ENCODE measurements at places on chromosomes 6 and 20.

DNA sequence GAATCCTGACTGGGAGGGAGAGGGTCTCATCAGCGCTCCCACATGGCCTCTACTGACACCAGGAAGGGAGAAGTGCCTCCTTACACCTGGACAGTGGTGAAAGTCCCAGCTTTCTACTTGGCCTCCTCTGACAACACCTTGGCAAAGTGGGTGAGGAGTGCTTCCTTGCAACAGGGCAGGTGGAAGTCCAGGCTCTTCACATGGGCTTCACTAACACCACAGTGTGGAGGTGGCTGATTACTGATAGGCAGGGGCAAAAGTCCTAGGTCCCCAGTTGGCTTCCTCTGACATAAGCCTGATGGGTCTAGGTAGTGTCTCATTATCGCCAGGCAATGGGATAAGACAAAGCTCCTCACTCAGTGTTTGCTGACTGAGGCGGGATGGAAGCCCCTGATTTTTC lies 9.5 kb upstream of the HLA-DRA start:
- no peak for DNase-seq

GRCh38 chr6:119259027-119259426 lies 90.5 kb downstream of the MAN1A1 start:
- no peak for DNase-seq

DNA sequence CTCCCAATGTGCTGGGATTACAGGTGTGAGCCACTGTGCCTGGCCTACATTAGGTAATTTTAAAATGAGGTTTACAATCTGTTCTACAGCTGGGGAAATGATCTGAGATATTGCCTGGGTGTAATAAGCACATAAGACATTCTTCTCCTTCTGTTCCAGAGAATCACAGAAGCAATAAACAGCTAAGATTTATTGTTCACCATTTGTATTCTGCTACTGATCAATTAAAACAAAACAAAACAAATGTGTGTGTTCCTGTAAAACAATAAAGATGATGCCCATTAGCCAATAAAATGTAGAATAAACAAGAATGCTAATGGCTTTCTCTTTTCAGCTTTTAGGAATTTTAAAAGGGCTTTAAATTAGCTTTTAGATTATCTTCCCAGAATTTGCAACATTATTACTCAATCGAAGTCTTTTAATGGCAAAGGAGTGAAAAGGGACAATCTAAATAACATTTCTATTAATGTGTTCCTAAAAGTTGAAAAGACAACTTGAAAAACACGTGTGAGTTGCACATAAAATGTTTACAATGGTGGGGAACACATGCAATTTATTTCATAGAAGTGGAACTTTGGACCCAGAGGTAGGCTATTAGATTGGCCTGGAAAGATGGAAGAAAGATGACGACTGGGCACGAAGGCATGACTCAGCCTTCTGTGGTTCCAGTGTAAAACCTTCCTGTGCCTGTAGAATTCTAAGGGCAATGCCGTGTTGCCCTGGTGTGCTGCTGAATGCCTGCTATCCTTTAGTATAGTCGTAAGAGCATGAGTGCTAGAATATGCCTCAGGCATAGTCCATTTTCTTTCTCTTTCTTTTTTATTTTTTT lies 29.0 kb upstream of the DEK start:
- DNase-seq: peak; percentile 31

DNA sequence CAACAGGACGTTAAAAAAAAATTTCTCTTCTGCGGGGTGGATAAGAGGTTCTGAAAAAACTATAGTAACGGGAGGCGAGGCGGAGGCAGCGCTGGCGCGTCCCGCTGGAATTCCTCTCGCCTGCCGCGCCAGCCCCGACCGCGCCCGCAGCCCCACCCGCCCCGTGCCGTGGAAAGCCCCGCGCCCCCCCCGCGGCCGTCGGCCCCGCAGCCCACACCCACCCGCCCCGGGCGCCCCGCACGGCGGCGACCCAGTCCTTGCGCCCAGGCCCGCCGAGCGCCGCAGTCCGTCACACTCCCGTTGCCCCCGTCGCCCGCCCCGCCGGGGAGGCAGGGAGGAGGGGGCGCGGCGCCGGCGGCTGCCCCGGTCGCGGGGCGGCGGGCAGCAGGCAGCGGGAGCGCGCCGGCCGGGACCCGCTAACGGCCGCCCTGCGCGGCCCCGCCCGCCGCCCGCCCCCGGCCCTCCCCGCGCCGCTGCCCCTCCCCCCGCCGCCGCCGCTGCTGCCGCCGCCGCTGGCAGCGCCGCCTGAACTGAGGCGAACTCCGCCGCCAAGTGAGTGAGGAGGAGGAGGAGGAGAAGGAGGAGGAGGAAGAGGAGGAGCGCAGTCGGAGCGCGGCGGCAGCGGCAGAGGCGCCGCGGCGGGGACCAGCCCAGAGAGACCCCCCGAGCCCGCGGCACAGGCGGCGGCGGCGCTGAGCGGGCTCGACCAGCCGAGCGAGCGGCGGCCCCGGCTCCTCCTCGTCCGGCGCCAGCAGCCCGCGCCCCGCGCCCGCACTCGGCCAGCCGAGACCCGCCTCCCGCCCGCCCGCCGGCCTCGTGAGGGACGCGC lies at the start of gene QKI:
TSS of gene QKI (plus strand) at position 602 of the 829 bp plus-strand sequence. CDS start 476 bp downstream, outside the sequence.
- DNase-seq: peak; percentile 68

- no peak for DNase-seq
These were observed 44.8 kb upstream of the EMILIN3 start for GRCh38 chr20:41411391-41411847.

GRCh38 chr6:3723966-3724365 lies 27.5 kb downstream of the PXDC1 start:
- DNase-seq: no peak

DNA sequence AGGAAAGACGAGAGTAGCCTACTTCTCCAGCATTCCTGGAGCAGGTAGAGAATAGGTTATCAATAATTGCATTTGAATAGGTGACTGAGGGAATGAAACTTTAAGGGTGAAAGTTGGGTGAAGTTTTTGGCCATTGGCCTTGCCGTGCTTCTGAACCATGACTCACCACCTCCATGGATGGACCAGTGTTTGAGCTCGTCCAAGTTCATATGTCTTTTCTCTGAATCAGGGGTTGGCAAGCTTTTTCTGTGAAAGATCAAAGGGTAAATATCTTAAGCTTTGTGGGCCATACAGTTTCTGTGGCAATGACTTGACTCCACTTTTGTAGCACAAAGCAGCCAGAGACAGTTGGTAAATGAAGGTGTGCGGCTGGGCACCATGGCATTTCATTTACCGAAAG lies 31.8 kb downstream of the SNRNP48 start:
- no peak for DNase-seq

DNA sequence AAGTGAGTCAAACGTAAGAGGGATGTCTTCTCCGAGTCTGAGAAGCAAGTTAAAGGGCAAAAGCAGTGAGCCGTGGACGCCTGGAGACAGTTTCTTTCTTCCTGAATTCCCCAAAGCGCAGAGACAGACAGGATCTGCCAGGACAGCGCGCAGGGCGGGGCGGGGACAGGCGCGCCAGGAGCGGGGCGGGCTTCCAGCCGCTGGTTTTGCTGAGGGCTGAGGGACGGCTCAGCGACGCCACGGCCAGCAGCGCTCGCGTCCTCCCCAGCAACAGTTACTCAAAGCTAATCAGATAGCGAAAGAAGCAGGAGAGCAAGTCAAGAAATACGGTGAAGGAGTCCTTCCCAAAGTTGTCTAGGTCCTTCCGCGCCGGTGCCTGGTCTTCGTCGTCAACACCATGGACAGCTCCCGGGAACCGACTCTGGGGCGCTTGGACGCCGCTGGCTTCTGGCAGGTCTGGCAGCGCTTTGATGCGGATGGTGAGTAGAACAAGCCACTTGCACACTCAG lies at the start of gene SCGN:
TSS of gene SCGN (plus strand) at position 209 of the 509 bp plus-strand sequence. CDS start at position 398, 189 bp downstream.
- DNase-seq: peak; percentile 21

DNA sequence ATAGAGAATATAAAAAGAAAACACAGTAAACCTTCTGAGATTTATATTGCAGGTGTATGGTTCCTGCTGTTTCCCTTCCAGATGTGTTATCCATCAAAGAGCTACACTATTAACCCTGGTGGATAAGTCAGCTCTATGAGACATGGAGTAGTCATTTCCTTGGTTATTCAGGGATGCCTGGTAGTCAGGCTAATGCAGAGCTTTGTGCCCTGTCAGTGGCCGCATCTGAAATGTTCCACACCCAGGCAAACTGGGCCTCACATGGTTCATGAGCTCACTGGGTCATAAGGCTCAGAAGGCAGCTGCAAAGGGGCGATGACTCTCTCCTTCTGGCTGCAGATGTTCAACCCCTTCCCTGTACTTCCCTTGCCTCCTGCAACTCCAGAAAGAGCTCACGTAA lies 473.6 kb downstream of the EPHA7 start:
- no peak for DNase-seq

GRCh38 chr6:13617066-13617465 lies 1.9 kb downstream of the NOL7 start:
- DNase-seq: peak; percentile 33

- DNase-seq: no peak
These were observed 551.7 kb upstream of the GJE1 start for GRCh38 chr6:141580988-141581552.

GRCh38 chr6:44022671-44023352 lies 104.4 kb downstream of the MRPL14 start:
- DNase-seq: no peak

- DNase-seq: peak; percentile 77
These were observed 461.0 kb upstream of the JARID2 start for GRCh38 chr6:14784596-14785492.

- DNase-seq: no peak
These were observed 114.3 kb upstream of the PLEKHG1 start for GRCh38 chr6:150485161-150485958.

- DNase-seq: no peak
These were observed 30.5 kb downstream of the SERPINB6 start for GRCh38 chr6:2940851-2941250.

- no peak for DNase-seq
These were observed 136.7 kb upstream of the RALGAPA2 start for GRCh38 chr20:20849161-20849560.

DNA sequence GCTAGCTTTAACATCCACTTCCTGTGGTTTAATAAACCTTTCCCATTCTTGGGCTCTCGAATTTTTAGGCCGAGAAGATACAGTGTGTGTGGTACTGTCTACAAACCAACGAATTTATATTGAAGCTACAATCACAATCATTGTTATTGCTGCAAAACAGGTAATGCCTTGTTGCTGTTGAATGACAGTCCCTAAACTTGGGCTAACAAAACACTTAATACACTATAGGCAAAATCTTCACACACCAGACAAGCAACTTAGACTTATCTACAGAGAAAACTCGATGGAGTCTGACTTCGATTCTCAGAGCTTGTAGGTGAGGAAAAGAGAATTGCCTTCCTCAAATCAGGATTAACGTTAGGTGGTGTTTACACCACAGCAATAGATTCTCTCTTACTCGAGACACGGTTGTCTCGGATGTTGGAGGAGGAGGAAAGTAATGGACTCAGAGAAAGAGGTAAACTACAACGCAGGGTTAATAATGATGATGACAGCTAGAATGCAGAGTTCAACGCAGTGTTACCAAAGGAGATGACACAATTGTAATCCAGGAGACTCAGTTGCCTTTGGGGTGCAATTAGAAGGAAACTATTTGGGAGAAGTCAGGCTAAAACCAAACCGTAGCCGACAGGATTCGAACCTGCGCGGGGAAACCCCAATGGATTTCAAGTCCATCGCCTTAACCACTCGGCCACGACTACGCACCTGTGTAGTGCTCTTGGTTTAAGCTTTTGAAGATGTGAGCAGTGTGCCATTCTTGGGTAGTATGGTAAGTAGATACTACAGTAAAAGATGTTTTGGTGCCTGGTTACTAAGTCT lies 32.5 kb upstream of the ZNF184 start:
- DNase-seq: peak; percentile 27

DNA sequence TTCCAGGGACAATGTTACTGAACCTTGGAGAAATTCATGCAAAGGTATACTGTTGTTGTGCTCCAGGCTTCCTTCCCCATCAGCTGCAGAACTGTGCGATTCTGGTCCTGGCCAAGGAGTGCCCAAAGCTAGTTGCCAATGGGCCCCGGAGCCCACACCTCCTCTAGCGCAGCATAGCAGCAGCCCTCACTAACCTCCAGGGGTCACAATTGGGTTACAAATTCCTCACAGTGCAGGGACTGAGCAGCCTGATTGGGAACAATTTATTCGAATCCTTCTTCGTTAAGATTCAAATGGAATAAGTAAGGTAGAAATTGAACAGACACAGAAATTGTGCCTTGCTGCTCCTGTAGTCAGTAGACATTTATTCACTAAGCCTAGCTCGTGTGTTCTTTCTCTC lies 284.9 kb downstream of the PRKN start:
- DNase-seq: peak; percentile 71

GRCh38 chr6:113522376-113522775 lies 334.8 kb upstream of the MARCKS start:
- DNase-seq: no peak

- no peak for DNase-seq
These were observed 128.9 kb downstream of the SCML4 start for GRCh38 chr6:107695061-107695720.

DNA sequence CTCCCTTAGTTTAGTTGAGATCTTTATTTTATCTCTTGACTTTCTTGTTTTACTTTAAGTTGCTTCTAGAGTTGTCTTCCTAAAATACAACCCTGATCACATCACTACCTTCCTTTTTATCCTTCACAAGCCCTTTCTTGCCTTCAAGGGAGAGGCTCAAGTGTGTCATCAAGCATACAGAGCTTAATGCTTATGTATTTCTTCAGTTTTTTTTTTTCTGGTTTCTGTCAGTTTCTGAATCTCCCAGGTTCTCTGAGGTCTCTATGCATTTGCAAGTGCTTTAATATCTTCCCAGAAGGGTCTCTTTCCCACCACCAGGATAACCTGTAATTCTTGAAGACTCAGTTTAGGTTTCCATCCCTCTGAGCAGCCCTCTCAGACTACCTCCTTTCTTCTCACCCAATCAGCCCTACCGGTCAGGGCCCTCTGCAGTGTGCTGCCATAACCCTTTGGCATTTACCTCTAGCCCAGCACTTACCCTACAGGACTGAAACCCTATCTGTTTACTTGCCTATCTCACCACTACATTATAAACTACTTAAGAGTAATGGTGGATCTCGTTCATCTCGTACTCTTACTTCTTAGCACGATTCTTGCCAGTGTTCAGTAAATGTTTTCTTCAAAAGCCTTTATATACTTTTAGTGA lies 36.9 kb downstream of the EYA4 start:
- no peak for DNase-seq

DNA sequence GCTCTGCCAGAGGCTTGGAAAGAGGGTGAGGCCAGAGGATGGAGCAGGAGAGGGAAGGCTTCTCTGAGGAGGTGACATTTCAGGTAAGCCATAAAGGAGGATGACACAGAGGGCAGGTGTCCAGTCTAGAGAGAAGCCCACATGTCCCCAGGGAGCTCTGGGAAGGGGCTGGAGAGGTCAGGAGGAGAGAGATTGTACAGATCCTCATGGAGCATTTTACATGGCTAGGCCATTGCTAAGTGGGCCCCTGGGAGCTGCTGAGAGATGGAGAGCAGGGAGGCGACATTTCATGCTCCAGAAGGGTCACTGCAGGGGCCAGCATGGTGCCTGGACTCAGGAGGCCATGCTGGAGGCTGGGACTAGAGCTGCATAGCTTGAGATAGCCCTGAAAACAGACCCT lies 124.5 kb downstream of the TOX2 start:
- DNase-seq: no peak

DNA sequence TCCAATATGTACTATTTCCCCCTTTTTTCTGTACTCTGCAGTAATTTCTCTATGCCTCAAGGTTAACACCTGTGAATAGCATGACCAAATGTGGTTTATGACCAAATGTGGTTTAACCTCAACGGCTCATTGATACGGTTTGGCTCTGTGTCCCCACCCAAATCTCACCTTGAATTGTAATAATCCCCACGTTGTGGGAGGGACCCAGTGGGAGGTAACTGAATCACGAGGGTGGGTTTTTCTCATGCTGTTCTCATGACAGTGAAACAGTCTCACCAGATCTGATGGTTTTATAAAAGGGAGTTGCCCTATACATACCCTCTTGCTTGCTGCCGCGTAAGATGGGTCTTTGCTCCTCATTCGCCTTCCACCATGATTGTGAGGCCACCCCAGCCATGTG lies 18.7 kb downstream of the DEK start:
- no peak for DNase-seq

All from HAP-1 (cell line).